ENCODE measurements at places on chromosomes 1 and 21.

- no peak for DNase-seq
These were observed 40.7 kb downstream of the MAN1C1 start for GRCh38 chr1:25657121-25657882.

DNA sequence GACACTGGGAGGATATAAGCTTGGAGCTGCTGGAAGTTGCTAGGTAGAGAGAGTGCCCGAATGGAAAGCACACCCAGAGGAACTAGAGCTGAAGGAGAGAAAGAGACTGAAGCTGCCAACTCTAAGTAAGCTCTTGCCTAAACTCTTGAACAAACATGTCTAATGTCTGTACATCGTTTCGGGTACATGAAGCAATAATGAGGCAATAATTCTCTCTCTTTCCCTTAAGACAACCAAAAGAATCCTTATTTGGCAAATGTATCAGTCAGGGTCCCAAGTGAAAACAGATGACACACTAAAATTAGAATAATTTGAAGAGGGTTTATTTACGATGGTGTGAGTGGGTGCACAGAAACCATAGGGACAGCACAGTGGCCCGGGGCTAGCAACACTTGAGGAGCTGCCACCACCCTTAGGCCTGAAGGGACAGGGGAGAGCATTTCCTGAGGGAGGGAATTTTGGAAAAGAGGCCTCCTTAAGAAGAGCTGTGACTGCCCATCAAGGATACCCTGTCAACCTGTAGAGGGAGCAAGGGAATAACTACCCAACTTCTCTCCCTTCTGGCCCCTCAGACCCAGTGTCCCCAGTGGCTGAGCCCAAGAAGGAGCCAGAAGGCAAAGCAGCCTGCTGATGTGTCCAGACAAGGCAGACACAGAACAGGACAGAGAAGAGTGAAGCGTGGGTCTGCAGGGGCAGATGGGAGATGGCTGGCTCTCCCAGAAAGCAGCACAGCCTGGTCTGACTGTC lies 36.1 kb upstream of the KHDRBS1 start:
- DNase-seq = no peak

DNA sequence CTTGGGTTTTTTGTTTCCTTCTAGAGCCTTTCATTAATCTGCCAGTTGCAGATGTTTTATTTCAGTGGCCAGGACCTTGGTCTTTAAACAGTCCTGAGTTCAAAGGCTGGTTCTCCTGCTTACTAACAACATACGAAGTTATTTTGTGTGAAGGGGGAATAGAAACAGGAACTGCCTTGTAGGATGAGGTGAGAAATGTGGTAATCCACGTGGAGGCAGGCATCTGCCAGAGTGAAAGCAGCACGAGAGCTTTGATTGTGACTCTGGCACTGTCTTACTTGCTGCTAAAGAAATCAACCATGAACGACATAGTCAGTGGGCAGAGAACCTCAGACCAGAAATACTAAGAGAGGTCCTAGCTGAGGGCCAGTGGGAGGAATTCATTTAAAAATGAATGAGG lies 30.4 kb downstream of the TMEM63A start:
- DNase-seq = no peak

GRCh38 chr1:93598861-93599439 lies 82.7 kb downstream of the BCAR3 start:
- no peak for DNase-seq

DNA sequence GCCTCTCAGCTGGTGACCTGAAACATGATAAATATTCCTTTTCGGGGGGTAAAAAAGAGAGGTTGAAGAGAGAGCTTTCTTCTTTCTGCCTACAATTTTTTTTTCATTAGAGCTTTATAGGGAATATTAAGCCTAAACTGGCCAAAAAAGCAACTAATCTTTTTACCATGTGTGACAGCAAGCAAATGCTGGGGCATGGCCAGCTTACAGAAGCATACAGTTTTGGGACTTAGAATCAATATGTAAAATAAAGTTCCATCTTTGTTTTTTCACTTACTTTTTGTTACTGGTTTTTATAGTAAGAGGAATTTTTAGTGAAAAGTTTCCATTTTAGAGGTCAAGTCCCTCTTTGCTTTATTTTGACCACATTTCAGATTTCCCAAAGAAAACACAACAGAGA lies 301.2 kb upstream of the DEPDC1 start:
- DNase-seq = no peak

DNA sequence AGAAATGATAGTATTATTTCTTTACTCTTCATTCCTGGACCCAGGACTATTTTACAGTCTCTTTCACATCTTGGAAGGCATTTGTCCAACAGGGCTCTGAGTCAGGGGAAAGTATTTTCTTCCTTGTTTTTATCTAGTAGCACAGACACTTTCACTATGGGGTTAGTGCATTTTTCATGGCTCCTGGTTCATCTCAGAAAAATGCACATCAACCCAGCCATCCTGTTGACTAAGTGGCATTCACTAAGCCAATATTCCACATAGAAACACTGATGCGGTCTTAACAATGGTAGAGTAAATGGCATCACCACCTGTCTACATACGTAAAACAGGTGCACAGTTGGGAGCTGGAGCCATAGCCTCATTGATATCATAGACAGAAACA lies 87.4 kb upstream of the C1orf21 start:
- no peak for DNase-seq

DNA sequence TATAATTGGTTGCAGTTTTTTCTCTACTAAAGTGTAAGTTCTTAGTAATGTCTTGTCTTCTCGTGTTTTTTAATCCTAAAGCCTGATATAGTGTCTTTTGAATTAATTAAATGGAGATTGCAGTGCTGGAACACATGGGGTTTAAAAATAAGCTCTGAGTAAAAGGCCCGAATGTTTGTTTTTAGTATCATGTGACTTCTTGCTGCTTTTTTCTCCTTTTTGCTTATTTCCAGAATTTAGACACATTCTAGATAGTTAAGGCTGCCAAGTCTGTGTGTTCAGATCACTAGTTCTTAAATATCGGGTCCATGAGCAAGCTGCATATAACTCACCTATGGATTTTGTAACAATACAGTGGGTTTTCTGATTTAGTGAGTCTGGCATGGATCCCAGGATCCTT lies 27.5 kb downstream of the KCTD3 start:
- no peak for DNase-seq

DNA sequence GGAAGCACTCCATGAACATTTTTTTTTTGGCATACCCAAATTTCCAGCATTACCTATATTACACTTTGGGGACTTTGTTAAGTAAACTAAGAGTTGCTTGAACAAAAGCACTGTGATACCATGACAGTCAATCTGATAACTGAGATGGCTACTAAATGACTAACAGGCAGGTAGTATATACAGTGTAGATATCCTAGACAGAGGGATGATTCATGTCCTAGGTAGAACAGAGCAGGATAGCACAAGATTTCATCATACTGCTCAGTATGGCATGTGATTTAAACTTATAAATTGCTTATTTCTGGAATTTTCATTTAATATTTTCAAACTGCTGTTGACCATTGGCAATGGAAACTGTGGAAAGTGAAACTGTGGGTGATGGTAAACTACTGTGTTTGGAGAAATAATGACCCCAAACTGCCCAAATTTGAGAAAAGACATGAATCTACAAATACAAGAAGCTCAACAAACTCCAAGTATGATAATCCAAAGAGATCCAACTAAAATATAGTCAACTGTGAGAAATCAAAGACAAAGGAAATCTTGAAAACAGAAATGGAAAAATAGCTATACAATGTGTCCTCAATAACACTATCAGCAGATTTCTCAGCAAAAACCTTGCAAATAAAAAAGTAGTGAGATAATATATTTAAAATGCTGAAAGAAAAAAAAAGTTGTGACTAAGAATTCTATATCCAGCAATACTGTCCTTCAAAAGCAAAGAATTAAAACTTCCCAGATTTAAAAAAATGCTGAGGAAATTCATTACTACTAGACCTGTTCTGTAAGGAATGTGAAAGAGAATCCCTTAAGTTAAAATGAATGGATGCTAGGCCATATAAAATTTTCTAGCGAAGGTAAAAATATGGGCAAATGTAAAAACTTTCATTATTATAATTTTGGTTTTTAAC lies 410.4 kb downstream of the DUSP10 start:
- no peak for DNase-seq

- DNase-seq = no peak
These were observed 119.0 kb upstream of the VAMP3 start for GRCh38 chr1:7652061-7652460.

DNA sequence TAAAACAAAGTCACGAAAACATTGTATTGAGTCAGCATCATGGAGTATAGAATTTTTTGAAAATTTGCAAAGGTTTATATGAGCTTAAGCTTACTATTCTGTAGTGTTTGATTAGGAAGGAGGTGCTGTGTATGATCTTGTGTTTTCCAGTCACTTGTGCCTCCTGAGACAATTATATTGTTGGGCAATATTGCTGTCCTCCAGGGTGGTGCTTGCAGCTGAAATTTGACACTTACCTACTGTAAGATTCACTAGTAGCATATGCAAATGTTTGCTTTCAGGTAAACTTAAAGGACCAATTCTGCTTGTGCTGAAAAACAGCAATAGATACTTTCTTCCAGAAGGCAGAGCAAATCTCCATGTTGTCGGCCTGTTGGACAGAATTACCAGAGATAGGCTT lies 268.0 kb downstream of the TGFB2 start:
- no peak for DNase-seq

GRCh38 chr1:166852918-166853317 lies 13.6 kb downstream of the POGK start:
- no peak for DNase-seq

- DNase-seq = no peak
These were observed 74.0 kb upstream of the SAMSN1 start for GRCh38 chr21:14620152-14620551.

GRCh38 chr1:5639106-5639722 lies 353.0 kb downstream of the NPHP4 start:
- DNase-seq = no peak
